ENCODE measurements at places on chromosomes 6 and 20.

DNA sequence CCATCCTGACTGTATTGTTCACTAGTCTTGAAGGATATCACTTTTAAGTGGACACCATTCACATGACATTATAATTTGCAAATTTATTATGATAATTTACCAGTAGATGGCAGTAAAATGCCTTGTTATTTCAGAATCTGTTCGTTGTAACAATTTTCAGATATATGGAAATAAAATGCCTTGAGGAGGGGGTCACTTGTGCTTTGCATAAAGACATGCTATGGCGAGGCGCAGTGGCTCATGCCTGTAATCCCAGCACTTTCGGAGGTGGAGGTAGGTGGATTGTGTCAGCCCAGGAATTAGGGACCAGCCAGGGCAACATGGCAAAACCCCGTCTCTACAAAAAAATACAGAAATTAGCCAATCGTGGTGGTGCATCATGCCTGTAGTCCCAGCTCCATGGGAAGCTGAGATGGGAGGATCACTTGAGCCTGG is 9.0 kb upstream of the NCOA6 start:
- peak; percentile 82 for DNase-seq

DNA sequence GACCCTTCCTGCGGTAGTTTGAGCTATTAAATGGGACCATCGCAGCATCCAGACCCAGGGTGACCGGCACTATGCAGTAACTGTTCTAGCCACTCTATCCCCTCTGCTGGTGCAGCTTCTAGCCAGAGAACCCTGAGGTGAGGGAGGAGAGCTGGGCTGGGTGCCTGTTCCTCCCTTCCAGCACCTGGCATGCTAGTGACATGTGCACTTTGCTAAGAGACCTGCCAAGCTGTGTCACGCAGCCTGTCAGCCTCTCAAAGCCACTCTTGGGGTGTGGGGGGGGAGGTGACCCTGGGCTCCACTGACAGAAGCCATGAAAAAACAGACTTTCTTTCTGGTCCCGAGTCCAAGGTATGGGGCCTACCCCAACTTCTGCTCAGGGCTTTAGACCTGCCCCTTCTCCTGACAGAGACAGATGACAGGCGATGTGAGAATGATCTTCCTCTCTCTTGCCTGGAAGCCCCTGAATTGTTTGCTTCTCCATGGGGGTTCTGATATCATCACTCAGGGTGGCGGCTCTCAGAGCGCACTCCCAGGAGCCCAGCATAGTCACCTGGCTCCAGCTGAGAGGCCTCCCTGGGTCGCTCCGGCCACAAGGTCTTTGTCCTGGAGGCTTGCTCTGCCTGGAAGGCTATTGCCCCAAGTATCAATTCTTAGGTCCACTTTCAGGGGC is 47.2 kb upstream of the MLN start:
- no peak for DNase-seq

DNA sequence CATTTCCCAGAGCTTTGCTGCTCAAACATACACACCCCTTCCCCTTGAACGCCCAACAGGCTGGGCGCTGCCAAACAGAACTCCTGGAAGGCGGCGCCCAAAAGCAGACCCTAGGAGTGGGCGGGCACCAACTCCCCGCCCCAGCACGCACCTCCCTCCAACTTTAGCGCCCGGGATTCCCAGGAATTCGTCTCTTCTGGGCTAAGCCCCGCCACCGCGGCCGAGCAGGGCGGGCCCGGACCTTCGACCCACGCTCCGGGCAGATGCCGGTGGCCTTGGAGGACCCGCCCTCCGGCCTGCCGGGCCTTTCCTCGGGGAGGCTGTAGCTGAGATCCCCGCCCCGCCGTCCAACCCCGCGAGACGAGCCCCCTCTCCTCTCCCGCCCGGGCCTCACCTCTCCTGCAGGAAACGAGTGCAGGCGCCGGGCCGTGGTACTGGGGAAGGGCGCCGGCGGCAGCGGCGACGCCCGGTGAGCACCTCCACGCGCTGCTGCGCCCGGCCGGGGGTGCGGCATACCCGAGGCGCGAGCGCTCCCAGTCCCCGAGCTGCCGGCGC is 659 bp downstream of the MCUR1 start:
- DNase-seq = peak; percentile 77

- peak; percentile 25 for DNase-seq
These were observed 226.6 kb upstream of the MOCS1 start for GRCh38 chr6:40160826-40161225.

DNA sequence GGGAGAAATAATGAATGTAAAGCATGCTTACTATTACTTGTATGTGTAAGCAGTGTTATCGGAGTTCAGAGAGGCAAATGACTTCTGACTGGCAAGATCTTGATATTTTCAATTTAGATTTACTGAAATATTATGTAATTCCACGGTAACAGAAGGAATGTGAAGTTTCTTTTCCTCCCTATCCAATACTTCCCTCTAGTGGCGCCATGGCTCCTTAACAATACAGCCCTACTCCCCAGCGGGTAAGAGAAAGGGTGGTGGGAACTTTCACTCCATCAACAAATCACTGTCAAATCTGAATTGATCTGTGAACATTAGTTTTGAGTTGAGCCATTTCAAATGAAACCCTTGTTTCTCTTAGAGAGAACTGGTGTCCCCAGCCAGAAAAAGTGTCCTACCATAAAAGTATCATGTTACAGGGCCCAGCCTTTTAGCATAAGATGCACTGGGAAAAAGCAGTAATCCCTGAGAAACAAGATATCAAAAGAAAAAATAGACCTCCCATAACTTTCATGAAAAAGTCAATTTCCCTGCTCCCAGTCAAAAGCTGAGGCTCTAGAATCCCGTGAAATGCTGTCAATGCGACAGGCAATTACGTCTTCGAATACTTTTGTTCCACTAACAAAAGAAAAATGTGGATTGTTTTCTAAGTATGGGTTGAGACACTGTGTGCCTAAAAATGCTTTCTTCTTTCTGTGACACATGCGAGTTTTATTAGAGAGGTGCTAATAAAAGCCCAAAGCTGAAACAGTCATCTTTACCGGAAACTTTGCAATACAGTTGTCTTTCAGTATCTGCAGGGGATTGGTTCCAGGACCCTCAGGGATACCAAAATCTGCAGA is 12.9 kb downstream of the COX7A2 start:
- peak; percentile 38 for DNase-seq

DNA sequence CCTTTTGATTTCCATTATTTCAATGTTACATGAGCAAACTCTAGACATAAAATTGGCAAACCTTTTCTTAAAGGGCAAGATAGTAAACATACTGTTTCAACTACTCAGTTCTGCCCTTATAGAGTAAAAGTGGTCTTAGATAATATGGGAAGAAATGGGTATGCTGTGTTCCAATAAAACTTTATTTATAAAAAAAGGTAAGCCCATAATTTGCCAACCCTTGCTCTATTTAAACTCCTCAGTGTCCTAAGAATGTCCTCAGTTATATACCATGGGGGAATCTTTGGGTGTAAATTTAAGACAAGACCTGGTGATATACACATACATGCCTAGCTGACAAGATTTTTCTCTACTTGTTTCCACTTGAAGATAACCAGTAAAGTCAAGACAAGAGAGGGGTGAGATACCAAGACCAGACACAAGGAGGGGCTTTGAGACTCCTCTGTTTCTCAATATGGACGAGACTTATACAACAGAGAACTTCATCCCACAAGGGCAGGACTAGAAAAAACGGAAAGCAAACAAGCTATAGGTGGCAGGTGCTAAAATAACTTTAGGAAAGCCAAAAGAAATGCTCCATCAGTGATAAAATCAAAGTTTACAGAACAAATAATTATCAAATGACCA is 10.5 kb downstream of the SNX3 start:
- DNase-seq = peak; percentile 69

DNA sequence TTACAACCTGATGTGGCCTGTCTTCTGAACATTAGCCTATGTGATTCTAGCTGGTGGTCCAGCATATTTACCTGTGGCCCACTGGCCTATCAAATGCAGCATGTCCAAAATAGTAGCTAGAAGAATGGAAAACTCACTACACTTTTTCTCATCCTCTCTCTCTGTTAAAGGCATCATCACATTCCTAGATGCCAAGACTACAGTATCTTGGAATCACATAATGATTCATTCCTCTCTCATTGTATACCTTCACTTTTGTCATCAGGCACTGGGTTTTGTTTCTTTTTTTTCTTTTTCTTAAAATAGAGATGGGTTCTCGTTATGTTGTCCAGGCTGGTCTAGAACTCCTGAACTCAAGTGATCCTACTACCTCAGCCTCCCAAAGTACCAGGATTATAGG is 45.0 kb downstream of the FAM83B start:
- DNase-seq = no peak

- DNase-seq = no peak
These were observed 2.5 kb downstream of the HLA-DPA1 start for GRCh38 chr6:33070909-33071308.

- no peak for DNase-seq
These were observed 170.2 kb downstream of the DOK5 start for GRCh38 chr20:54645445-54646155.

- DNase-seq = no peak
These were observed 145.3 kb downstream of the AIG1 start for GRCh38 chr6:143205991-143206390.

- DNase-seq = no peak
These were observed 12.7 kb downstream of the SLA2 start for GRCh38 chr20:36633285-36633772.

- DNase-seq = peak; percentile 71
These were observed 80.6 kb upstream of the HIVEP1 start for GRCh38 chr6:11931296-11932035.

GRCh38 chr20:43450841-43451799 is 6.6 kb upstream of the SRSF6 start:
- peak; percentile 80 for DNase-seq

DNA sequence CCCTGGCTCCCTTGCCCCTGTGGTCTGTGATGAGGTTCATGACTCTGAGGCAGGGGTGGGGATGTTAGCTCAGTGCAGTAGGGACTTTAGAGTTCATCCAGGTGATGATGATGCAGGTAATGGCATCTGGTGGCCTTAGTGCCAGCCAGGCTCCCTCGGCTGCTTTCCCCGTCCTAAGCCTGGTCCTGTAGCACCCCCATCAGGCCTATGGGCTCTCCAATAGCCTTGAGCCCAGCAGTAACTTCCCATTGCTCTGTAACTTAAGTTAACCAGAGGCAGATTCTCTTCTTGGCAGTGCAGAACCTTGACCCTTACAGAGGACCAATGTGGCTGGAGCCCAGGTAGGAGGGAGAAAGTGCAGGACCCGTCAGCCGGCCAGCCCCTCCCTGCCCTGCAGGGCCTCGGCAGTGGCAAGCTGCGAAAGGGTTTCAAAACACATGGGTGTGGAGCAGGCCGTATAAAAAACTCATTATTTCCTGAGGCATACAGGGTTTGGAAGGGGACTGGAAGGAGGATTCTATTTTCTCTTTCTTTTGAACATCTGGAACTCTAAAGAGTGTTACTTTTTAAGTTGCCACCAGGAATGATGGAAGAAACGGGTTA is 406.9 kb downstream of the CDH26 start:
- peak; percentile 18 for DNase-seq

GRCh38 chr6:26338810-26339209 is 26.2 kb upstream of the BTN3A2 start:
- no peak for DNase-seq

GRCh38 chr6:169047345-169047744 is 206.3 kb downstream of the THBS2 start:
- no peak for DNase-seq

GRCh38 chr20:58895448-58896180 is 43.1 kb downstream of the GNAS start:
- DNase-seq = no peak

DNA sequence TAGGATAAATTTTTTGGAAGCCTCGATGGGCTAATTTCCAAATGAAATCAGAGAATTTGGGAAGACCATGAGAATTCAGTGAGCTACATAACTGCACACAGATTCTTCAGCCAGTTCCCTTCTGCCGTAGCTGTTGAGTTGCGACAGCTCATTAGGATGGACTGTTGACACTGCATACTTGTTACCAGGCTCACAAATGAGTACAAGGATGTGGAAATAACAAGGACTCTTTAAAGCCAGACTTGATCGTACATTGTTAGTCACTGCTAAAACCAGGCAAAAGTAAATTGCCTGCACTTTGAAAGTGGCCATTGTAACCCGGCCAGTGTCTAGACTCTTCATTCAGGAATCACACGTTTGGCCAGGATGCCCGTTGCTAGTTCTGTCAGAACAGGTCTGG is 37.0 kb downstream of the NDUFAF5 start:
- DNase-seq = peak; percentile 12

DNA sequence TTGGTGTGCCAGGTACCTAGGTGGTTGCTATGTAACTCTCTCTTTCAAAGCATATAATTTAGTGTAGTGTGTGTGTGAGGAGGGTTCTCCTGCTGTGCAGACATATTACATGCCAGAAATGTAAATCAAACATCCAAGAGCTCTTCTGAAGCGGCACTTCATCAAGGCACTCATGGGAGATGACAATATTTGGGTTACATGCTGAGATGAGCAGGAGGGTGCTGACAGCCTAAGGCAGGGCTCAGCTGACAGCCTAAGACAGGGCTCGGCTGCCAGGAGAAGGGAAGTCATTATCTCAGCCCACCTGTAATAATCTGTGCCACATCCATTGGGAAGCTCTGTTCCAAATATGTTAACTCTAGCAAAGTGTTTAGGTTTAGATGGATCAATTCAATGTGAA is 39.1 kb downstream of the ADGRF5 start:
- no peak for DNase-seq

GRCh38 chr20:38203981-38204357 is 38.9 kb upstream of the TGM2 start:
- DNase-seq = no peak

DNA sequence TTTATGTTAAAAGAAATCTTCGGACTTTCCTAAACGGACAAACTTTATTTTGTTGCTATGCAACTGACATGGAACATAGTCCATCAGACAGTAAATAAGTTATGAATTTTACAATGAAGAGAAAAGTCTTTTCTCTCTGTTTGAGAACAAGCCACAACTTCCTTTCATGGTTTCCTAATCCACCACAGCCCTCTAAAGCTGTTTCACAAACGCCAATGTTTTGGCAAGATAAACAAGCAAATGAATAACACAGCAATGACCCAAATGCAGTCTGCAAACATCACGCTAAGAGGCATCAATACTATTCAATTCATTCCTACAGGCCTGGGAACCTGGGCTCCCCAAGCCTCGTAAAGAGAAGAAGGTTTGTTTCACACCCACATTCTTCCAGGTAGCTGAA is 60.4 kb downstream of the HAO1 start:
- peak; percentile 27 for DNase-seq
